ENCODE measurements at places on chromosomes 4 and X.

GRCh38 chr4:120291541-120291940, 224.9 kb upstream of the MAD2L1 start:
- no peak for DNase-seq

- DNase-seq, result no peak
Observed at GRCh38 chr4:152278505-152279233, 257.2 kb downstream of the FBXW7 start.

DNA sequence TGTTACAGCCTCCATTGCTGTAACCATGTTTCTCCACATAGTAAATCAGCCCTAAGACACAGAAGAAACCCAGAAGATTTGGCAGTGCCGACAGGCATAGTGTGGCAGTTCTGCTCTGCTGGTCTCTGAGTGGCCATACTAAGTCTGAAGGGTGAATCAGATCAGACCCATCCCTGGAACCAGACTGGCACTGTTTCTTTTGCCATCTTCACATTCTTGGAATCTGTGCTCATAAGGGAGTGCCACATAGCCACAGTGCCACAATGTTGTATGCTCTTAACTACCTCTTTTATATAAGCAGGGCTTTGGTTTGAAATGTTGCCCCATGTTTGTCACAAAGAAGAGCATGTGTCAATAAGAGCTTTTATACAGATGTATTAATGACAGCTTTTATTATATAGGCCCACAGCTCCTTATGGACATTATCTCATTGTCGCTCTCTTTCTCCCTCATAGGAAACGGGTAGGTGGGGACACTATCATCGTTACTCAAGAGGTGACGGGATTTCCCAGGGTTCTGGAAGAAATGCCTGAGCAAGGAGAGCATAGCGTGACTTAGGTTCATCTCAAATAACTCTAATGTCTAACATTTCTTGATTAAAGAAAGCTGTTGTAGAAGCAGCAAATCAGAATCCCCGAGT, 128.2 kb downstream of the CBR4 start:
- DNase-seq, result no peak

DNA sequence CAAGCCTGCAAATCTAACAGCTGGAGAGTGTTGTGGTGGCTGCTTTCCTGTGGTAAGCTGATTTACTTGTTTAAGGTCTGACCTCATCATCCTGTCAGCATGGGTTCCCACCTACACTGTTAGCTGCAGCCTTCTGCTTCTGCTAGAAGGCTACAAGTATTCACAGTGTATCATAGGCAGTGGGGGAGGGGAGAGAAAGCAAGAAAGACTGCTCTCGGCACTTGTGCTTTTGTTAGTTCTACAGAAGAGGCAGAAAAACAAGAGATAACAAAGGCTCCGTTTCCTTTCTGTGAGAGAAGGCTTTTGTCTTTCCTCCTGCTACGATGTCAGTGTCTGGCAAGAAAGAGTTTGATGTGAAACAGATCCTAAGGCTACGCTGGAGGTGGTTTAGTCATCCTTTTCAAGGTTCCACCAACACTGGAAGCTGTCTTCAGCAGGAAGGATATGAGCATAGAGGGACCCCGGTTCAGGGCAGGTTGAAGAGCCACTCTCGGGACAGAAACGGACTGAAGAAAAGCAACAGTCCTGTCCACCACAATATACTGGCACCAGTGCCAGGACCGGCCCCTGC, at the start of gene KLHL4:
Gene KLHL4 (plus strand): TSS at position 232 of the 571 bp plus-strand sequence. CDS start 92 bp downstream, at position 324.
- DNase-seq, result peak; percentile 71

DNA sequence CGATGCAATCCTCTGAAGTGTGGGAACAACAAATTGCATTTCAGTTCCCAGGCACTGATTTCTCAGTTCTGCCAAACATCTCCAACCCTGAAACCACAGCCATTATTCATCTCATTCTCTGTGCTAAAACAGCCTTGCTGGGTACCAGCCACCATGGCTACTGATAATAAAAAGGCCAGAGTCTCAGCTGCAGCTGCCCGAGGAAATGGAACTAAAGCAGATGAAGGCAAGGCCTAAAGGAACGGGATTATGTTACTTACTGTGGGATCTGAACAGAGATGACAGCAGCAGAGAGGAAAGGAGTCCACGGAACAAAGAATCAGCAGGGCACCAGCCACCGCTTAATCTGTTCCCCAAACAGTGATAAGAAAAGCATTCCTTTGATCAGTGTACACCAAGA, 155.7 kb downstream of the PAPSS1 start:
- DNase-seq, result peak; percentile 44

GRCh38 chr4:46947541-46947940, 38.5 kb upstream of the COX7B2 start:
- no peak for DNase-seq

DNA sequence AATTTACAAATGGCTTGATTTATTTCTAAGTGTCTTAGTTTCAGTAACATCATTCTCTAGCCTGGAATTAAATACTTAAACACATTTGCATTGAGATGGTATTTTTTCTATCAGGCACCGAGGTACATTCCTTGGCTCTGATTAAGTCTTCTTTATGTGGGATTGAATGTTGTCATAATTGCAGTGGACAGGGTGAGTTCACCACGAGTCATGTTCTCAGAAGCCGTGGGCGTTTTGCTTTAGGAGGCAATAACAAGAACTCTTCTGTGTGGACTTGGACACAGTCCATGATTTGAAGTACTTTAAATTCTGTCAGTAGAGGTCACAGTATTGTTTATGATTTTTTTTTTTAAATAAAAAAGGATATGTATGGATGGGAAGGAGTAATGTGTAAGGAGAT, 57.1 kb upstream of the EFHC2 start:
- DNase-seq, result peak; percentile 62

- DNase-seq, result peak; percentile 31
Observed at GRCh38 chr4:39846120-39846519, 131.6 kb downstream of the PDS5A start.

- no peak for DNase-seq
Observed at GRCh38 chrX:4450177-4450576, 736.7 kb upstream of the PRKX start.

DNA sequence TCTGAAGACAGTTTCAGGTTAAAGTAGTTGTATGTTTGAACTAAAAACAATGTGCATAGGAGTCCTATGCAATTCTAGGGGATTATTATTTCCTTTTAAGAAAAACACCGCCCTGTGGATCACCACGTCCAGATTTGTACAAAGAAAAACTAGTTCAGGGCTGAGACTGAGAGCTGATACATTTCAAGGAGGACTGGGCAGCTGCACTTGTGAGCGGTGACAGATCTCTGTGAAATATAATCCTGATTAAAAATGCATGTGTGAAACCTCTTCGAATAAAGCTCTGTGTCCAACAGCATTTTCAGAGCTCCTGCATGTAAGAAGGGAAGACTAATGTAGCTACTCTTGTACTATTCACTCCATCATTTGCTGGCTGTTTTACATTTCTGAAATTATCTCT, 365.8 kb upstream of the PITX2 start:
- no peak for DNase-seq

DNA sequence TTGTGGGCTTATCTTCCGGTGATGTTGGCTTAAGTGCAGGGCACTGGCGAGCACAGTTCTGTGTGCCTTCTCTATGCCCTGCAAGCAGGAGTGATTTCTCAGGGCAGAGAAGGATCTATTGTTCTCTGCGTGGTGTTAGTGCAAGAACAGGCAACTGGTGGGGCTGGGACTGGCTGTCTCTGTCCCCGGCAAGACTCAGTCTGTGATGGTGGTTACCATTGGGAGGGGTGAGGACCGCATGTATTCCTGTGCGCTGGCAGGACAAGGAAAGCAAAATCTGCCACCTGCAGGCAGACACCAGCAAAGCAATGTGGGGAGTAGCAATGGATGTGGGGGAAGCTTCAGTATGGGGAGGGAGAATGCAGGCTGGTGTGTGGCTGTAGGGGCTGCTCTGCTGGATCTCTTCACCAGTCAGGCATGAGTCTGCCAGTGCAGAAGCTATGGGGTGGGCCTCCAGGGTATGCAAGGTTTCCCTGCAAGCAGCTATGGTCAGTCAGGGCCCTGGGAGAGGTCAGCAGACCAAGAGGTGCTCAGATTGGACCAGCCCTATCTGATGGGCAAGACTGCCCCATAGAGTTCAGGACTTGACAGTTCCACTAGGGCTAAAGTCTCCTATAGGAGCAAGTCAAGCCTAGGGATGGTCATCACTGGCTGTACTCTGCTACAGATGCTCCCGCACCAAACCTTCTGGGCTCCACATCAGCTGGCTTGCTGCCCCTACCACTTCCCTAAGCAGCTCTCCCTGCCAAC, 16.8 kb downstream of the PF4 start:
- DNase-seq, result peak; percentile 21
